ENCODE measurements at places on chromosomes 12 and 14.

GRCh38 chr12:113203852-113204760 is 17.2 kb upstream of the TPCN1 start:
- peak; percentile 22 for DNase-seq

DNA sequence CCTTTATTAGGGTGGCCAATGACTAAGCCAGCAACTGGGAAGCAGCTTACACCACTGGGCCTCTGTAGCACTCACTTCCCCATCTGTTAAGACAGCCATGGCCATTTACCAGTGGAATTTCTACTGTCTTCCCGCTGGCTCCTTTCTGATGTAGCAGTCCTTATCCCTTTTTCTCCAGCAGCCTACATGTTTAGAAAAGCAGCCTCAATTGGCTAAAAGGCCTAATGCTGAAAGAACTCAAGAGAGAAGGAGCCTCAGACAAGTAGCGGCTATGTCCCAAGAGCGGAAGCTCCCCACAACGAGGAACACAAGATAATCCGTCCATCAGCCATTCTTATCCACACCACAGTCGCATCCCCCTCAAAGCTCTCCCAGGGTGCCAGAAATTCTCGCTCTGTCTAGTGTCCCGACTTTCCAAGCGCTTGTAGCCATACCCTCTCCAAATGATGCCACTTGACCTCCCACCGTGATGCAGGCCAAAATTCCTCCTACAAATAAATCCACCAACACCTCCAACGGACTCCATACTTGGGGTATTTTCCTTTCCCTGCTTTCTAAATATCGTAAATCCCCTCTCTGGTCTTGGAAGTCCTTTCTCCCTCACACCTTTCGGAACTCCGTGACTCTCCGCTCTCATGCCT is 624 bp downstream of the M6PR start:
- no peak for DNase-seq

DNA sequence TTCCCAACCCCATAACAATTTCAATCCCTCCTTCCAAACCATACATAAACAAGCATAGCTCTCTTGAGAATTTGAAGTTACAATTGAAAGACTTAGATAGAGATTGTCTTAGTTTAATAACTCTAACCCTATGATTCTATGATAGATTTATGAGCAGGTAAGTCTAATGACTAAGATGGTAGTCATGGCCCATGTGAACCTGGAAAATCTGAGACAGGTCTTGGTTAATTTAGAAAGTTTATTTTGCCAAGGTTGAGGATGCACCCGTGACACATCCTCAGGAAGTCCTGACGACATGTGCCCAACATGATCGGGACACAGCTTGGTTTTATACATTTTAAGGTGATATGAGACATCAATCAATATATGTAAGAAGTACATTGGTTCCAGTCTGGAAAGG is 248.8 kb downstream of the KCNH5 start:
- DNase-seq = no peak

DNA sequence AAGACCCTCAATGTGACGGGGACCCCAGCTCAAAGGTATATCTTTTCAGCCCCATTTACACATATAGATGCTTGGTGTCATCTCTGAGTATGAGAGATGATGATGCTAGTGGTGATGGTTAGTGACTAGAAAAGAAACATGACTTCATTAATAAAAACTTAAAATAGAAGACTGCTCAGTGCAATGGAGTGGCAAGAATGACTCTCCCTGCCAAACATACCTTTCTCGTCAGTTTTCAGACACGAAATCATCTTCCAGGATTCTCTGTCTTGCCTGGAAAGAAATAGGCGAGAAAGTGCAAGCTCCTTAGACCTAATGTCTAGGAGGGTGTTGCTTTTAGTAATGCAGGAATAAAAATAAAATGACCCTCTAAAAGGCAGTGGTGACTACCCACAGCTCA is 71.7 kb downstream of the TPH2 start:
- no peak for DNase-seq

DNA sequence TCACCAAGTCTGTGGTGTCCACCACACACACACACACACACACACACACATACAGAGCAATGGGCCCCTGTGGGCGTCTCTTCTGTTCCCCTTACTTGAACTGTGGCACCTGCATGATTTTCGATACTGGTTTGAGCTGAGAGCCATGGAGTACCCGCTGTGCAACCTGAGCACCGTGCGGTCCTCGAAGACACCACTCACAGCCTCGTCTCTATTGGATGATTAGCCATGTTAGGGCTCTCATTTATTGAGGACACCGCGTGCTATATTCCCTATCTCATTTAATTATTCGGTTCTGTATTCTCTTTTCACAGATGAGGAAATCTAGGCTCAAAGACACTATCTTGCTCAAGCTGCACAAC is 623 bp upstream of the C14orf132 start:
- no peak for DNase-seq

- DNase-seq = no peak
Observed at GRCh38 chr12:46891306-46891705, 65.5 kb upstream of the SLC38A4 start.

DNA sequence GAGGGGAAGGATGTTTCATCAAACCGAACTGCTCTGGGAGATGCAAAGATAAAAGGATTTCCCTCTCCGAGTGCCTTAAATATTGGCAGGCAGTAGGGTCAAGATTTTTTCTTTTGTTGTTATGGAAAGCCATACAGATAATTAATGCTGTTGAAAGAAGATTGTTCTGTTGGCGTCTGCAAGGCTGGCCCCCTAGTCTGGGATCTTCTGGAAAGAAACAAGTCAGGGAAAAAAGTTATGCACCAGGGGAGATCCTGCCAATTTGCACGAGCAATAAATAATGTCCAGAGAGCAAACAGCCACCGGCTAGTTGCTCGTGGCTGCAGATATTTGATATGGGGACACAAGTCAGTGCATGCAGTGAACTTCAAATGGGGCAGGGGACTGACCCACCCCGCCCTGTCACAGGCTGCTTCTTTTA is 202.1 kb upstream of the MYL2 start:
- DNase-seq = no peak

Measured in NCI-H1694 (cell line).